ENCODE measurements at places on chromosomes 12 and 14.

DNA sequence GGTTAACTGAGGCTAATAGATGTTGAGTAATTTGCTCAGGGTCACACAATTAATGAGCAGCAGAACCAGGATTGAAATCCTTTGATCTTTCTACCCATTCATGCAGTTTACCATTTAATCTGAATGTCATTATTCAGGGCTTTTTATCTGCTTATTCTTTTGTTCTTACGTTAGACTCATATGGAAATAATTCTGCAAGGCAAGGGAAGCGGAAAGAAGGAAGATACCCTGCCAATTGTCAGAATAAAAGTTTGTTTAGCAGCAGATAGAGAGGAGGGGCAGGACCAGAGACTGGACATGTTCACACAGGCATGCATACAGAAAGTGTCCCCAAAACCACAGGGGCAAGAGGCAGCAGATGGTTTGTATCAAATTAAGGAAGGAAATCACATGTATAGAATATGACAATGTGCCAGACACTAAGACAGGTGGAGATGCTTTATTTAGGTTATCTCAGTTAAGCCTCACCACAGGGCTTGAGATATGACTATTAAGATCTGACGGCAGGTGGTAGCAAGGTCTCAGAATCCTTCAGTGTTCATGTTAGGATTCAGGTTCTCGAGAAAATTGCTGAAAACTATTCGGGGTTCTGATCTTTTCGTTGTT is 29.8 kb downstream of the BRMS1L start:
- DNase-seq, result no peak

GRCh38 chr12:108446766-108447165 is 68.3 kb upstream of the FICD start:
- DNase-seq, result peak; percentile 69

GRCh38 chr14:102095231-102095870 is 8.5 kb upstream of the HSP90AA1 start:
- peak; percentile 35 for DNase-seq

DNA sequence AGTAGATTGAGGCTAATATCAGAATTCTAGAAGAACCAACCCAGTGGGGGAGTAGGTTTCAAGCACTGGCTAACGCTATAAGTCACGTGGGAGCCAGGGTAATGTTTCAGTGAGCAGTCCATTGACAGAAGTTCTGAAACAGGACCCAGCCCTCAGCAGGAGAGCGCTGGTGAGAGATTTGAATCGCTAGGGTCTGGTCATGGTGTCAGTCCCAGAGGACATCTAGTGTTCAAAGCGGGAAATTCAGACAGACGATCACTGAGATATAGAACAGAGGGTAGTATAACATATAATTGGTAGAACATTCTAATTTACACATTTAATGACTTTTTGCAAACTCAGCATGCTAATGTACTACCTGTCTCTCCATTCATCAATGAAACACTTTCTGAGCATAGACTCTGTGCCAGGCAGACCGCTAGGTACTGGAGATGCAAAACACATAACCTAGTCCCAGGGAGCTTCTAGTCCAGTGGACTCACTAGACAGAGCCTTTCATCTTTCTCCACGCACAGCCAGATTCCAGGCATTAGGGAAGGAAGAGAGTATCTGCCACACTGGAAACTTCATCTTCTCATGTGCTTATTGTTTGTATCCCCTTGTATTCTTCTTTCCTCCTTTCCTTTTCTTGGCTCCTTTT is 35.4 kb upstream of the RNASE3 start:
- DNase-seq, result peak; percentile 89

DNA sequence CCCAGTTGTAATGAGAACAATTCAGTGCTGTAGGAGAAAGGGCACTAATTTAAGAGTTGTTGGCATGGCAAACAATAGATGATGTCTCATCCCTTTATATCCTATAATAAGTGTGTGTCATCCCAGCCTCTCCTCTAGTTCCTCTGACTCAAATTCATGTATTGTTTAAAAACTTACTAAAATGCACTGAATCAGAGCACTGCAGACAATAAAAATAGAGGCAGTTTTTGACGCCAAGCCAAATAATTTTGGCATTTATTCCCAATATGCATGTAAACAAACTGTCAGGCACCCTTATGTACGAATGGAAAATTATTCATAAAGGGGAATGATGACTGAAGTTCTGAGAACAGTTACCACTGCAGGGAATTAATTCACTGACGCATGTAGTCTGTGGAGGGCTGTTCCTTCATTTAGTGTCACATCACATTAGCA is 57.9 kb upstream of the TMX1 start:
- no peak for DNase-seq

DNA sequence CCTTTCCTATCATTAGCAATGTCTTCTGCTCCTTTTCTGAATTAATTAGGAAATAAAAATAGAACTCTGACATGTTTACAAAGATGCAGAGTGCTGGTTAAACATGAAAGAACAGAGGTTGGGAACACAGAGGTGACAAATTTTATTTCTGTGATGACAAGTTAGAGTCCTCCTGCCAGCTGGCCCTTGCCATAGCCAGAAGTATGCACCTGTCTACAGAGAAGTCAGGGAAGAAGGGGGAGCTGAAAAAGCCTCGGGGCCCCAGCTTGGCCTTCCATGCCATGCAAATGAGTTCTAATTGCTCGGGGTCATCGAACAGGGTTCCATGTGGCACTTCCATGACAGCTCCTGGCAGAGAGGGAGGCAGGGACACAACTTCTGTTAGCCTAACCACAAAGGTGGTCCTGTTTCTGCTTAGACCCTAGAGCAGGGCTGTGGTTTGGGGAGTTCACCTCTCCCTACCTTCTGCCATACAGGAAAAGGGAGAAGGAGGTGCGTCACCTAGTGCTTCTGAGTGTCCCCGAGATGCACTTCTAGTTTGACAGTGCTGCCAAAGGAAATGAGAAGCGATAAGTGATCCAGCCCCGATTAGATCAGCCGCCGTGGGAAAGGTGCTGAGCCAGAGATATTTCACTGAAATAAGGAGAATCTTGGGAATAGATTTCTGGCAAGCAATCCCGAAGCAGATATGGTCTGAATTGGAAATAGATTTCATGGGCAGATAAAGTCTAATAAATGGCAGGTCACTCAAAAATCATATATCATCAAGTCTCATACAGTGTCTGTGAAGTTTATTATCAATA is 155.8 kb upstream of the FOXN3 start:
- DNase-seq, result no peak

DNA sequence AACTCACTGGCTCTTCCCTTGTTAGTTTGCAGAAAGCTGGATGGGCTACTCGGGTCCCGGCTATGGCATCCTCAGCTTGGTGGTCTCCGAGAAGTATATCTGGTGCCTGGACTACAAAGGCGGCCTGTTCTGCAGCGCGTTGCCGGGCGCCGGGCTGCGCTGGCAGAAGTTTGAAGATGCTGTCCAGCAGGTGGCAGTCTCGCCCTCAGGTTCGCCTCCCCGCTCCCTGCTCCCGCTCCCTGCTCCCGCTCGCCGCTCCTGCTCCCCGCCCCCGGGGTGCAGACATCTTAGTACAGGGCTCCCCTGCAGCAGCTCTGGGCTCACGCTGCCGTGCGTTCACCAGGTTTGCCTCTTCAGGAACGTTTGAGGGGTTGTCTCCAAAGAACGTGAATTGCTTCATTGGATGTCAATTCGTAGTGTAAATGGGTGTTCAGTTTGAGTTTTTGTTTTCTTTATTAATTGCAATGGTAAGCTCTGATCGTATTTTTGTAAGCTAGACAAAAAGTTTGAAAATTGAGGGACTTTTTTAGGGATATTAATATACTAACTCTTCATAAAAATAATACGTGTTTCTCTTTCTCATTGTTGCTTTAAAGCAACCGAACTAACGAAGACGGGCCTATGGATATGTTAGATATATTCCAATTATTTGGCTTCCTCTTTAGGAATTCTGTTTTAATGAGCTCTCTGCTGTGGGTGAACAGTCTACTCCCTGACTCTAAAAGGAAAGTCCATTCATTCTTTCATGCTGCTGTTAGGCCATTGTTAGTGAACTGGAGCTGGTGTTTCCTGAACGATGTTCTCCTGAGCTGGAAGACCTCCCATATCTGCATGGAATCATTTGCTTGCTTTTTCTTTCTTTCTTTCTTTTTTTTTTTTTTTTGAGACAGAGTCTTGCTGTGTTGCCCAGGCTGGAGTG is 71.3 kb downstream of the ANKRD9 start:
- DNase-seq, result peak; percentile 88

DNA sequence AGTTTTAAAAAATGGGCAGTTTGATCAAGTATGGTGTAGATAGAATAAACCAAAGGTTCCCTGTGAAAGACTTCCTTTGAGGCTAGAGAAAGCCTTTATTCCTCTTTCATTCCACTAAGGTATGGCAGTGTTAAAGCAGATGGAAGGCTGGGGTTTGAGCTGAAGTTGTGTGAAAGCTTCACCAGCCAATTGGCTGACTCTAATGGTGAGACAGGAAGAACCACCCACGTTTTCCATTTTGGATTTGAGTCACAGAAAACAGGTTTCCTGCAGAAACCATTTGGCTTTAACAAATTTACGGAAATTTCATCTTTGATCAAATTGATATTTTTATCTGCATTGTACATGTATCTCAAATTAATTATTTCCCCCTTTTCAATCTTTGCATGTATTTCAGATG is 455.0 kb downstream of the PCNX1 start:
- no peak for DNase-seq

GRCh38 chr12:42588524-42589464 is 752 bp downstream of the PRICKLE1 start:
- peak; percentile 61 for DNase-seq

DNA sequence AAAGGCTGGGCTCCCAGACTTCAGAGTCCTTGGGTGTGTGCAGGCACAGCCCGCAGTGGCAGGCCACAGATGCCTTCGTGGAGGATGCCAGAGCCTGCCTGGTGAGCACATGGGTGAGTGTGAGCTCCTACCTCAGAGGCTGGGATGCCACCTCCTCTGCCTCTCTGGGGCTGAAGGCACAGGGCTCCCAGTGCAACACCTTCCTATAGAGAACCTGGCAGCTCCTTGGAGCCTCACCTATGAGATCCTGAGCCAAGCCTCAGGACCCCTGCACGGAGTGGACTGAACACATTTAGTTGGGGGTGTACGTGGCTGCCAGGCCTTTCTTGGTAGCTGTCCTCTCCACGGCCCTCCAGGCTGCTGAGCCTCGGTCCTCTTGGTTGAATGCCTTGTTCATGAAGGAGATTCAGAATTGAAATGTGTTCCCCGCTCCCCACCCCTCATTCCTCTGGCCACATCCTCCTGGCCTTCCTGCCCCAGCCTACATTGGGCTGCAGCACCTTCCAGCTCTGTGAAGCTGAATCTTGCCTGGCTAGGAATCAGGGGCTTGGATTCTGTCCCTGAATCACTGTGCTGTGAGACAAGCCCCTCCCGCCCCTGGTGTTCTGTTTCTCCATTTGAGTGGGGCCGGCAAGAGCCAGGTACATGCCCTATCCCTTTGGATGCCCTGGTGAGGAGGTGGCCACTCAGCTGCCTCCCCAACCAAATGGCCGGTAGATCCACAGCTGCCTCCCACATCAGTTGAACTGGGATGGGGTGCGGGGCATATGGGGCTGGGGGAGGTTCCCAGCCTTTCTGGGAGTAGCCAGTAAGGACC is 38.7 kb upstream of the TRAF3 start:
- DNase-seq, result no peak

- DNase-seq, result no peak
Measured at GRCh38 chr12:16046266-16046665, 135.1 kb downstream of the DERA start.

- no peak for DNase-seq
Measured at GRCh38 chr14:30648471-30648870, 26.4 kb downstream of the SCFD1 start.

DNA sequence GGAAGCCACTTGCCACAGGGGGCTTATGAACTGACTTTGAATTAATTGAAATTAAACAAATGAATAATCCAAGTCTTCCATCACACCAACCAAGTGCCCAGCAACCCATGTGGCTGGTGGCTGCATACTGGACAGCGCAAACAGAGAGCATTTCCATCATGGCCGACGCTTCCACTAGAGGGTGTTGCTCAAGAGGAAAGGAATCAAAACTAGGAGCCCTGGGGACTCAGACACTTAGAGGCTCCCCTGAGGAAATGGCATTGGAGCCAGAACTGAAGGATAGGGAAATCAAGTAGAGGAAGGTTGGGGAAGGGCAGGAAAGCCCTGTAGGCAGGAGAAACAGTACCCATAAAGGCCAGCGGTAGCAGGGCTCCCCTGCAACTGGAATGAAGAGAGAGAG is 50.6 kb upstream of the NUAK1 start:
- no peak for DNase-seq

DNA sequence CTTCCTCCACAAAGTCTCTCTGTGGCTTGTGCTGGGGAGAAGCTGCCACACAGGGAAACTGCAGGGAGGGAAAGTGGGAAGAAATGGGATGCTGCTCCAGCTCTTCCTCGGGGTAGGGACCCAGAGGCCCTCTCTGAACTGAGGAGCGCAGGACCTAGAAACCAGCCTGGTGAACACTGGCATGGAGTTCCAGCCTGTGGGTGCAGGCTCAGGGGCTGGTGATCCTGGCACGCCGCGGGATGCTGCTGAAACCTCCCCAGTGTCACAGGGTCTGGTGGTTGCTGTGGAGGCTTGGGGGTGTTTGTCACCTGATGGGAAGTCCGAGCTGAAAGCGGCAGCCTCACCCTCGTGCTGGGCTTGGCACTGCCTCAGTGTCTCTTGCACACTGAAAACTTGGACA is 5.2 kb upstream of the KRT75 start:
- DNase-seq, result no peak

- DNase-seq, result peak; percentile 50
Measured at GRCh38 chr12:51922762-51923505, 15.6 kb downstream of the ACVRL1 start.

- DNase-seq, result peak; percentile 59
Measured at GRCh38 chr14:63039866-63040265, 5.4 kb downstream of the KCNH5 start.

- no peak for DNase-seq
Measured at GRCh38 chr14:97021001-97021400, 223.8 kb downstream of the VRK1 start.

DNA sequence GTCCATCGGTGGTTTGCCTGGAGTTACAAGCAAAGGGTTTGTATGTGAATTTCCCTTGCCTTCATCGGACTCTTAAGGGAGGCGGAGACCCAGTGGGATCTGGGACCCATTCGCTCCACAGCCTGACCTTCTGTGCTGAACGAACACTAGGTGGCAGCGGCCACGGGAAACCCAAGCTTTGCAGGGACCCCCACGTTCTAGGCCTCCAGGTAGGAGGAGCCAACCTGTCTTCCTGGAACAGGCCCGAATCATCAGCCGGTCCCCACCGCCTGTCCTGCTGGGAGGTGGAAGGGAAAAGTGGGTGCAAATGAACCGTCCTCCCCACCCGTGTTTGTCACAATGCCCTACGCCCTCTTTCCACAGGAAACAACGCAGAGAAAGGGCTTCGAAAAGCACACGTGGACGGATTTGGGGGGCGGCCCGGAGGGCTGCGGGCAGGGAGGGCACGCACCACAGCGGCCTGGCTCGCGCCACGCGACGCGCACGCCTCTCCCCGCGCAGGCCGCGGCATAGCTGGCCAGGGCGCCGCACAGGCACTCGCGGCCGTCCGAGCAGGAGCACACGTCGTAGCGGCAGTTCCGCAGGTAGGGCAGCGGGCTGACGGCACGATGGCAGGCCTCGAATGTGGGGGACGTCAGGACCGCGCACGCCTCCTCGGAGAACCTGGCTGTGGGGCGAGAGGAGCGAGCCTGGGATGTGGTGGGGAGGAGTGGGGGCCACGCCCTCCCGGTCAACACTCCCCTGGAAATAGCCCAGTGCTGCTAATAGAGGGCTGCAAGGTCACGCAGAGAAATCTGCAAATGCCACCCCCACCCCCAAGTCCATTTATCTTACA is 67.8 kb downstream of the VWF start:
- DNase-seq, result no peak
